ENCODE measurements at places on chromosomes 7 and 10.

DNA sequence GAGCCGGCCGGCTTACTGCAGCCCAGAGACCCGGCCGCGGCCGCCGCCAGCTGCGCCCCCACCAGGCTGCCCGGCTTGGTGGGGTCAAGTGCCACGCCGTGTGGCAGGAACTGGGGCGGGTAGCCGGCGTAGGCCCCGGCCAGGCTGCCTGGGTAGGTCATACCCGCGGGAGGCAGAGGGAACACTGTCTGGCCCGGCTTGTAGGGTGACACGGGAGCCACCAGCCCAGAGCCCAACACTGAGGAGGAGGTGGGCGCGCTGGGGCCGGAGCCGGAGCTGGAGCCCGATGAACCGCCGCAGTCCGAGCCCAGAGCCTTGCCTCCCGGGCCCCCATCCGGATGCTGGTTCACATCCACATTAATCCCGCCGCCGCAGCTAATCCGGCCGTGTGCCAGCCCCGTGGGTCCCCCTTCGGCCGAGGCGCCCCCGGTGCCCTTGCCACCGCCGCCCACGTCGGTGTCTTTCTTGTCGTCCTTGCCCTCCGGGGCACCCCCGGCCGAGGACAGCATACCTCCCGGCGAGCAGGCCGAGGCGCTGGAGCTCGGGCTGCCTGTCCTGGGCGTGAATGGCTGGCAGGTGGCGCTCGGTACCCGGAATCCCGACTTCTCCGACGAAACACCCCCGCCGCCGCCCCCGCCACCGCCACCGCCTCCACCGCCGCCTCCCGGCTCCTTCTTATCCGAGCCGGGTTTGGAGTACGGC lies 2.0 kb downstream of the ZNF503 start:
- peak; percentile 87 for DNase-seq

- DNase-seq: no peak
These were observed 13.4 kb downstream of the PITRM1 start for GRCh38 chr10:3159152-3159551.

DNA sequence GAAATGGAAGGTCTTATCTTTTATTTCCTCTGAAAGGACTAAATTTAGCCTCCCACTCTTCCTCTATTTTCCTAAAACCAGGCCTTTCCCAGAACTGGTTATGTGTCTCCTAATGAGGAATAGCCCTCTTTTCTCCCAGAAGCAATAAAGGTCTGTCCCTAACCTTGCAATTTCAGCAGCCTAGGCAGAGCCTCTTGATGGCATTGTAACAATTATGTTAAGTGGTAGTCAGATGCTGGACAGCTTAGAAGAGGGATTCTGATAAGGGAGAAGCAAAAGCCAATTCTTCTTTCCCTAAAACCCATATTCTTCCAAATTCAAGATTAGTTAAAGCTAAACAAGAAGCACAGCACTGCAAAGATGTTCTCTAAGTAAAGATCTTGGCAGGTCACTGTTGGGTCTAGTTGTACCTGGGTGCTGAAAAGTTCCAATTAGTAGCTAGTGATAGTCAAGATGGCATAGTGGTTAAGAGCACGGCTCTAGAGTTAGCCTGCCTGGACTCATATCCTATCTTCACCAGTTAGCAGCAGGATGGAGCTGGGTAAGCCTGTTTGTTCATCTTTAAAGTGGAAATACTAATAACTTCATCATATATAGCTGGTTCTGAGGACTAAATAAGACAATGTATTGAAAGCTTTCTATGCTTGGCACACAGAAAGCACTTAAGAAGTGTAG lies 14.3 kb upstream of the KCNIP2 start:
- no peak for DNase-seq

- no peak for DNase-seq
These were observed 29.2 kb downstream of the COA1 start for GRCh38 chr7:43700059-43700501.

- no peak for DNase-seq
These were observed 5.4 kb downstream of the VIM start for GRCh38 chr10:17233286-17233991.

Data from ecto neural progenitor cell (in vitro differentiated cells).